Psoas muscle (tissue), 8 donors: ENCODE measurements at places on chromosomes 6 and 20. TPM values are rescaled to one million over a fixed set of nuclear protein-coding genes. Genes with fewer than 3 reads are reported as not detected.

GRCh38 chr6:14434916-14435690 lies 317.5 kb downstream of the CD83 start:
- H3K27me3 ChIP-seq = no peaks in the 10 kb centered on the region
- no peak for DNase-seq
- no peaks in the 10 kb centered on the region for H3K36me3 ChIP-seq
- H3K4me3 ChIP-seq = no peak overlapping the region
- H3K27ac ChIP-seq = no peak overlapping the region

DNA sequence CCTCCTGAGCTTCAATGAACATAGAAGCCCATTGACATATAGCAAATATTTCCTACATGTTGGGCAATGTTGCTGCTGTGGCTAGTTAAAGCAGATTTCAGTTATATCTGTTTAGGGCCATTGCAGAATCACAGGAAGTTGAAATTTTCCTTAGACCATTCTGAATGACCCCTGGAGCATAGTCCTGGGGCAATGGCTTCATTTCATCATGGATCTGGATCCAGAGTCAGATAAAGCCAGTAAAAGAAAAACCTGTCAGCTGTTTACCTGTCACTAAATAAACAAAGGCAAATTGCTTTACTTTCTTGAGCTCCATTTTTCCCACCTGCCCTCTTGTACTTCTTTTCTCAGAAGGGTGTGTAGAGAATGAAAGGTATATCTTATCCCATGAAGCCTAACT lies 494.0 kb upstream of the MAP3K7 start:
- no peak for DNase-seq
- no peak overlapping the region for H3K27ac ChIP-seq
- H3K27me3 ChIP-seq = no peaks in the 10 kb centered on the region
- H3K4me3 ChIP-seq = no peak overlapping the region
- H3K36me3 ChIP-seq = no peaks in the 10 kb centered on the region

DNA sequence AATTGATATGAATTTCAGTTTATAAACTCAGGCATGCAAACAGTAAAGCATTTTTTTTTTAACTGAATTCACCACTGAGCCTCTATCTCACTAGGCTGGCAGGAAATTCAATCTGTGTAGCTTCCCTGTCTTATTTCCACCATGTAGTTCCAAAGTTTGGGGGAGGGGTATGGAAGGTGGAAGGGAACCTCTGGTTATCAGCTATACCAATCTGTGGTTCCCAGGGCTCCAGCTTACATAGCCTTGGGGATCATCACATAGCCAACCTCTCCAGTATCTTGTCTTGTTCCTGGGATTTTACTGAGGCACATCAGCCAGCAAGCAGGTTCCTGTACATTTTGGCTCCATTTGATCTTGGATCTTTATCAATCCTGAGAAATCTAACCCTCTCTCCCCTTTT lies 15.6 kb downstream of the RAD21L1 start:
- no peaks in the 10 kb centered on the region for H3K4me1 ChIP-seq
- no peak overlapping the region for H3K27ac ChIP-seq
- H3K27me3 ChIP-seq = peaks cover 2% of the 10 kb centered on the region
- no peak for DNase-seq
- no peak overlapping the region for H3K4me3 ChIP-seq
- H3K36me3 ChIP-seq = no peaks in the 10 kb centered on the region

DNA sequence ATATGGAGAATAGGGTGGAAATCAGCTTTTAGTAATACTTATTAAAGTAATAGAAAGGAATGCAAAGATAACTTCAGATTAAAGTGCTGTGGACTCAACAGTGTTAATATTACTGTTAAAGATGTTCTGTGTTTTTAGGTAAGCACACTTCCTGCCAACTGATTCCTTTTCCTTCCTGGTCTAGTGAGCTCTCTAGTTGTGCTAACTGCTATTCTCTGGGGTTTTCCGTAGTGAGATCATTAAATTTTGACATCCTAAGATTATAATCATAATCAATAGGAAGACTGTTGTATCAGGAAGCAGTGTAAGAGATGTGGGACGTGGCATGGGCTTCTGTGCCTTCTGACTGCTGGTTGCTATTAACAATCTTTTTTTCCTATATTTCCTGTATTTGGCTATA lies 1.2 kb upstream of the TMEM217 start:
- H3K27me3 ChIP-seq = no peaks in the 10 kb centered on the region
- no peak for DNase-seq
- peaks cover 26% of the 10 kb centered on the region for H3K4me1 ChIP-seq
- H3K27ac ChIP-seq = peak overlapping the region; percentile 96
- H3K4me3 ChIP-seq = peak overlapping the region; percentile 90

DNA sequence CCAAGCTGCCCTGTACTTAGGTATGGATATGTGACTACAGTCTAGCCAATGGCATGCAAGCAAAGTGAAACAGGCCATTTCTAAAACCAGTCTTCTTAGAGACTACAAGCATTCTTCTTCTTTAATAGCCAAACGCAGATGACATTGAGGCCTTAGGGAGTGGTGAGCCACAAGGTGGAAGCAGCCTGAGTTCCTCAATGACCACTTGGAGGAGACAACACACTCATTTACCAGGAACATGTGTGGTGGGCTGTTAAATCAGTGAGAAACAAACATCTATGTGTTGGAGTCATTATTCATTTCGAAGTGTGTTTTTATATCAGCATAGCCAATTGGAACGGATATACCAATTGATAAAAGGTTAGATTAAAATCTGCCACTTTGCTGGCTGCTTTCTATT lies 122.0 kb downstream of the GFRAL start:
- H3K4me3 ChIP-seq = no peak overlapping the region
- no peaks in the 10 kb centered on the region for H3K36me3 ChIP-seq
- H3K4me1 ChIP-seq = no peaks in the 10 kb centered on the region
- no peak overlapping the region for H3K27ac ChIP-seq

GRCh38 chr6:114096561-114097172 lies 125.7 kb upstream of the HDAC2 start:
- no peaks in the 10 kb centered on the region for H3K27me3 ChIP-seq
- no peak for DNase-seq
- H3K36me3 ChIP-seq = no peaks in the 10 kb centered on the region

DNA sequence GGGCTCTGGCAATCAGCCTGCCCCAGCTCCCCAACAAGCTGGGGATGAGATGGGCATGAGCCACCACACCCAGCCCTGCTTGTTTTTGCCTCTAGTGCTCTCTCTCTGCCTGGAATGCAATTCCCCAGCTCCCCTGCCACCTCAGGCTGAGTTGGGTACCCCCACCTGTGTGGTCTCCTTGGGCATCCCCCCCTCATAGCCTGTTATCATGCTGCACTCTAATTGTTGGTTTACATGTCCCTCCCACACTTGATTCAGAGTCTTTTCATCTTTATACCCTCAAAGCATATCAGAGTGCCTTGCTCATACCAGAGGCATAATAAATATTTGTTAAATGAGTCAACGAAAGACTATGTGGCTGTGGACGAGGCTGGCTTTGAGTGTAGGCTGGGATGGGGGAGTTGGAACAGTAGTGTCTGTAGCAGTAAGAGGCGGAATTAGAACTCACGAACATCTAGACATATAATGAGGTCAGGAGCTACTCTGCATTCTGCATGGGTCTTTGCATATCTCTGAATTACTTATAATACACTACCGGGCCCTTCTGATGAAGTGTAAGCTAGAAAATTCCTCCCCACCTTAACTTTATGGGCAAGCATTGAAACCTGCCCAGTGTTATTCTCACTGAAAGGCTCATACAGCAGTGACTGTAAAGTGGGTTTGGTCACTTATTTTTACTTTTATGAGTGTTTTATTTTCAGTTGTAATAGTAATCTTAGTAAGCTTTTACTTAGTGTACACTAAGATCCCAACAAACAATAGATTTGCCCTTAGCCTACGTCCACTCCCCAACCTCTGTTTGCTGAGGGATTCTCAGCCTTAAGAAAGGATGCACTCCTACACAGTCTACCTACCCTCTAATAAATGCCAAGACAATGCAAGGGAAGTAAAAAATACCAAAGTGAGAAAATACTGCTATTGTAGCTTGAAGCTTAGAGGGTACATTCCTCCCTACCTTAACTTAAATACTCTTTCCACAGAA lies 58.7 kb downstream of the EDN1 start:
- H3K27ac ChIP-seq = no peak overlapping the region
- no peaks in the 10 kb centered on the region for H3K4me1 ChIP-seq
- no peaks in the 10 kb centered on the region for H3K36me3 ChIP-seq
- no peaks in the 10 kb centered on the region for H3K27me3 ChIP-seq

GRCh38 chr6:5765141-5765760 lies 241.5 kb downstream of the NRN1 start:
- H3K36me3 ChIP-seq = no peaks in the 10 kb centered on the region
- H3K4me3 ChIP-seq = peak overlapping the region; percentile 35
- H3K27me3 ChIP-seq = no peaks in the 10 kb centered on the region
- DNase-seq = no peak

GRCh38 chr20:17622086-17622850 lies 52.4 kb downstream of the DSTN start:
- H3K4me3 ChIP-seq = no peak overlapping the region
- H3K27me3 ChIP-seq = no peaks in the 10 kb centered on the region
- no peaks in the 10 kb centered on the region for H3K4me1 ChIP-seq
- H3K36me3 ChIP-seq = peaks cover 84% of the 10 kb centered on the region
- DNase-seq = no peak

- no peak overlapping the region for H3K27ac ChIP-seq
- H3K27me3 ChIP-seq = peaks cover 5% of the 10 kb centered on the region
- H3K4me3 ChIP-seq = no peak overlapping the region
- no peaks in the 10 kb centered on the region for H3K4me1 ChIP-seq
These were observed 18.6 kb downstream of the KCNK17 start for GRCh38 chr6:39295611-39296011.

GRCh38 chr6:34223956-34224940 lies 12.4 kb upstream of the HMGA1 start:
- no peaks in the 10 kb centered on the region for H3K36me3 ChIP-seq
- H3K27me3 ChIP-seq = no peaks in the 10 kb centered on the region
- peak overlapping the region; percentile 96 for H3K27ac ChIP-seq
- peak overlapping the region; percentile 76 for H3K4me3 ChIP-seq

- no peaks in the 10 kb centered on the region for H3K27me3 ChIP-seq
- no peaks in the 10 kb centered on the region for H3K36me3 ChIP-seq
- H3K27ac ChIP-seq = peak overlapping the region; percentile 85
- peaks cover 39% of the 10 kb centered on the region for H3K4me1 ChIP-seq
These were observed 48.1 kb downstream of the SLC24A3 start for GRCh38 chr20:19260412-19261090.

GRCh38 chr6:107737397-107737793 lies 86.7 kb downstream of the SCML4 start:
- no peak for DNase-seq
- H3K4me1 ChIP-seq = no peaks in the 10 kb centered on the region
- no peak overlapping the region for H3K27ac ChIP-seq
- H3K4me3 ChIP-seq = no peak overlapping the region

DNA sequence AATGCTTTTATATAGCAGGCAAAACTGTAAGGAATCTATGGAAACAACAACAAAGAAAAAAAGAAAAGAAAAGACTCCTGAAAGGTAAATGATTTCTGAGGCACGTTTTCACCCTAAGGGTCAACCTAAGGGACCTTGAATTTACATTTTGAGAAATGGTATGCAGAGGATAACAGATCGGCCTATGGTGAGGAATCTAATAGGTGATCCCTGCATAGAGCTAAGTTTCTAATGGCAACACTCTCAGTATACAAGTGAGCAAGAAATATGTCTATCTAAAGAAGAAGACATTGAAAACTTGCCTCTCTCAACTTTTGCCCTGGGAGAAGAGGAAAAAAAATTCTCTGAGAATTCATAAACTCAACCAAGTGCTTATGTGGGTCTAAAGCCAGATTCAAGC lies 18.9 kb upstream of the AKAP7 start:
- no peak overlapping the region for H3K4me3 ChIP-seq
- no peak for DNase-seq

DNA sequence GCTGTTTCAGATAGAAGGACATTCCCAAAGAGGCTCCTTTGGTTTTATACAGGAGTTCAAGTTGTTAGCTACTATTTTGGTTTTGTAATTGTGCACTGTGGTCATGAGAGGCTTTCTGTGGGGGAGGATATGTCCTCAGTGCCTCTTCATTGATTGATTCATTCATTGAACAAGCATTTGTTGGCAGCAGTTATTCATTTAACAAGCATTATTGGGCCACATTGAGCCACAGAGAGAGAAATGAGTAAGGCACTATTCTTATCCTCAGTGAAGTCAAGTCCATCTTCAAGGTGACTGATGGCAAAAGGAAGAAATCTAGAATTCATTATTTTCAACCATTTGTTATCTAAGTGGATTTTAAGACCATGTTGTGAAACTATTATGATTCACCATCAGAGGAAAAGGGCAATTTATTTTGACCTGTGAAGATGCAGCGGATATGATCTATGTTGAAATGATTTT lies 697.2 kb upstream of the CITED2 start:
- no peak overlapping the region for H3K27ac ChIP-seq
- H3K4me3 ChIP-seq = no peak overlapping the region
- H3K4me1 ChIP-seq = peaks cover 12% of the 10 kb centered on the region
- H3K27me3 ChIP-seq = no peaks in the 10 kb centered on the region
- DNase-seq = no peak

- H3K4me3 ChIP-seq = no peak overlapping the region
- H3K27ac ChIP-seq = no peak overlapping the region
- H3K36me3 ChIP-seq = no peaks in the 10 kb centered on the region
These were observed 36.2 kb downstream of the RSPO4 start for GRCh38 chr20:965956-966355.

DNA sequence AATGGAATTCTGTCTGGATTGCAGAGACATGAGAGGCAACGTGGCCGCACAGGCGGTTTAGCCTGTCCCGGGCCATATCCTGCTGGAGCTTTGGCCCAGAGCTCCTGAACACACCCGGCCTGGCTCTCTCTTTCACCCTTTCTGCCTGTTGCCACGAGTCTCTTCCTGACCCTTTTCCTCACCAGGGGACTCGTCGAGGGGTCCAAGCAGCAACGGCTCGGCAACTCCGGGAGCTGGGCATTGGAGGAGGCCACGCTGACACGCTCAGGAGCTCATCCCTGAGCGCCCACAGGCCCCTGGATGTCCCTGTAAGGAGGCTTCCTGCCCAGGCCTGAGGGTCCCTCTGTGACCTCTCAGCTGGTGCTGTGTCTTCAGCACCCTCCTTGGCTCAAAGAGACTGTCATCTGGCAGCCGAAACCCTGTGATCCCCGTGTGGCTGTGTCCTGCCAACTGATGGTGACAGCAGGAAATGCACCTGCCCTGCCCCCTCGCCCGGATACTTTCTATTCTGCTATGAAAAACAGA lies 103.8 kb downstream of the RNASET2 start:
- H3K36me3 ChIP-seq = no peaks in the 10 kb centered on the region
- no peaks in the 10 kb centered on the region for H3K4me1 ChIP-seq
- DNase-seq = no peak
- no peak overlapping the region for H3K4me3 ChIP-seq
- no peak overlapping the region for H3K27ac ChIP-seq

DNA sequence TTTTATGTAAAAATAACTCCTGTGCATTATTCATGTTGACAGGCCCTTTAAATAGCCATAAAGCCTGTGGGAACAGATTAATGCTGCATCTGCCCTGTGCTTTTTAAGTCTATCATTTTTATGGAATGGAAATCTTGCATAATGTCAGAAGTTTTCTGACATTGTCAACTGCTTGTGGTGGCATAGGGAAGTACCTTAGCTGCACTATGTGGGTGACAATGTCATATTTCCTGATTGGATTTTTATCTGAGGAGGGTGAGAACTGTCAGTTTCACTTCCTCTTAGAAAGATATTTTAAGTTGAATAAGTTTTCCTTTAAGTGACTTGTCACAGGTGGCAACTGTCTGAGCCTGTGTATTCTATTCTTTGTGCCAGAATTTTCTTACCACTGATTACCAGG lies 267.9 kb downstream of the PLCB1 start:
- peaks cover 12% of the 10 kb centered on the region for H3K4me1 ChIP-seq
- H3K4me3 ChIP-seq = no peak overlapping the region
- no peak overlapping the region for H3K27ac ChIP-seq
- no peaks in the 10 kb centered on the region for H3K36me3 ChIP-seq
- H3K27me3 ChIP-seq = no peaks in the 10 kb centered on the region
- DNase-seq = no peak

ENPP3 gene
- total RNA-seq = 0.11 TPM

BPIFB2 gene
- not detected for total RNA-seq

CAP2 gene
- total RNA-seq = 380 TPM
